ENCODE measurements at places on chromosomes 3 and 15. TPM values are rescaled to one million over a fixed set of nuclear protein-coding genes. Genes with fewer than 3 reads are reported as not detected.
A peak's percentile ranks its signal among the peaks of the same experiment; 100 is the strongest.

GRCh38 chr3:54228806-54229205 is 106.5 kb downstream of the CACNA2D3 start:
- DNase-seq: no peak

DNA sequence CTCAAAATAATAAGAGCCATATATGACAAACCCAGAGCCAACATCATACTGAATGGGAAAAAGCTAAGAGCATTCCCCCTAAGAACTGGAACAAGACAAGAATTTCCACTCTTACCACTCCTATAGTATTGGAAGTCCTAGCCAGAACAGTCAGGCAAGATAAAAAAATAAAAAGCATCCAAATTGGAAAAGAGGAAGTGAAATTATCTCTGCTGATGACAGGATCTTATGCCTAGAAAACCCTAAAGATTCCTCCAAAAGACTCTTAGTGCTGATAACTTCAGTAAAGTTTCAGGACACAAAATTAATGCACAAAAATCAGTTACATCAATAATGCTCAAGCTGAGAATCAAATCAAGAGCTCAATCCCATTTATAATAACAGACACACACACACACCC is 45.9 kb upstream of the SLC2A2 start:
- no peak for DNase-seq

Gene GOLGA8K
- 0.77 TPM for total RNA-seq

Gene EHD4
- total RNA-seq: 46.4 TPM

DNA sequence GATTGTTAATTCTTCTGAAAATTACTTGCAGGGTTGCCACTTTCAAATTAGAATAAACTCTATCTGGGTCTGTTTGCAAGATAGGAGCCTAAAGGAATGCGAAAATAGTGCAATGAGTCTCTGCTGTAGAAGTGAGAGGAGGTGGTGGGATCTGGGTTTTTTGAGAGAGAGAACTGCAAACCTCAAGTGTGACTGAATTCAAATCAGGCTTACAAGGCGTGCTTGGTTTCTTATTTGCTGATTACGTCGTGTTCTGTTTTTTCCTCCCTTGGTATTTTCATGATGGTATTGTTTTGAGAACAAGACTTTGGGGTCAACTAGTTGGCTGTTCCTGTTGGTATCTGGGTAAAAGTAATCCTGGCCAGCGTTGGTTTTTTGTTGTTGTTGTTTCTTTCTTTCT is 490.9 kb upstream of the CFAP20DC start:
- no peak for DNase-seq

- no peak for DNase-seq
These were observed 2.0 kb downstream of the CORO2B start for GRCh38 chr15:68580883-68581155.

Gene SERPINI1
- total RNA-seq: 45.0 TPM

- DNase-seq: peak; percentile 76
These were observed 827 bp downstream of the WNT5A start for GRCh38 chr3:55486101-55486856.

GRCh38 chr3:187636528-187636927 is 33.7 kb downstream of the SST start:
- DNase-seq: no peak

Gene GUCA1C
- not detected for total RNA-seq

DNA sequence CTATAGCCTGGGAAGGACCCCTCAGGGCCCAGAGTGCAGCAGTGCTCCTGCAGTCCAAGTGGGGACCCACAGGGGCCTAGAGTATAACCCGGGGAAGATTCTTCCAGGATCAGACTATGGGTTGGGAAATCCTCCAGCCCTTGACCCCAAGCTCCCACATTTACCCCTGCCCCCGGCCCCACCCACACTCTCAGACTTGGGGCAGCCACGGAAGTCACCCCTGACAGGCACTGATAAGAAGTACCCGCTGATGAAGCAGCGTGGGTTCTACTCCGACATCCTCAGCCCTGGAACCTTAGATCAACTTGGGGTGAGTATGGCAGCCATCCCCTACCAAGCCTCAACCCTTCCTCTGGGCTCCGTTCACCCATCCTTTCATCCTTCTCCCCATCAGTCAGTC is 6.3 kb downstream of the DNAH1 start:
- no peak for DNase-seq

GRCh38 chr3:175257123-175257522 is 398.0 kb downstream of the NAALADL2 start:
- DNase-seq: no peak

DNA sequence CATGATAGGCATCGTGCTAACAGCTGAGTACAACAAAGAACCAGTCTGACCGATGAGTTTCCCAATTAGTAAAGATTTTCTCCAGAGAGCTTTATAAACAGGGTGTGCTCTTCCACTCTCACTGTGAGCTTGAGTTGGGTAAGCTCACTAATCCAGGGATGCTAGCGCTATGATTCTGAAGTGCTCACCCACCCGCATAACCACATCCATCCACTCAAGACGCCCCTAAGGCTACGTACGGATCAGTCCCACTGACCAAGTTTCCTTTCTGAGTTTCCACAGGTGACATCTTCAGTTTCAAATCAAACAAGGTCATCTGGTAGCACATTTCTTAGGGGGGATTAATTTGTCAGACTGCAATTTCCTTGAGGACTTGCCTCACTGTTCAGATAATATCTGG is 141.1 kb upstream of the ABI3BP start:
- DNase-seq: no peak

DNA sequence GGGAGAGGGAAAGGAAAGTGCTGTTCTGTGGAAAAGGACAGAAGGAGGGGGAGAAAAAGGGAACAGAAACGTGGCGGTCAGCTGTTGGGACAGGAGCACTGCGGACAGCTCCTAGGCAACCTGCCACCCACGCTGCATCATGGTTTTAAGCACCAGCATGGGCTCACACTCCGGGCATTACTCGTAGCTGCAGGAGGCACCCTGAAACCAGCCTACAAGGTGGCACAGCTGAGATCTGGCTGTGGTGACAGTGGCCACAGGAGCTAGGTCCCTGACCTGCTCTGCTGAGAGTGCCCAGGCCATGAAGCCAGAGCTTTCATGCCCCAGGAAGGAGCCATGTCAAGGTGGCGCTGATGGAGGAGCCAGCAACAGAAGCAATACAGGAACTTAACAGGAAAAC is 161.4 kb upstream of the ST8SIA2 start:
- no peak for DNase-seq

GRCh38 chr3:194865061-194865460 is 179.4 kb downstream of the FAM43A start:
- no peak for DNase-seq

Gene CMSS1
- total RNA-seq: 12.5 TPM

DNA sequence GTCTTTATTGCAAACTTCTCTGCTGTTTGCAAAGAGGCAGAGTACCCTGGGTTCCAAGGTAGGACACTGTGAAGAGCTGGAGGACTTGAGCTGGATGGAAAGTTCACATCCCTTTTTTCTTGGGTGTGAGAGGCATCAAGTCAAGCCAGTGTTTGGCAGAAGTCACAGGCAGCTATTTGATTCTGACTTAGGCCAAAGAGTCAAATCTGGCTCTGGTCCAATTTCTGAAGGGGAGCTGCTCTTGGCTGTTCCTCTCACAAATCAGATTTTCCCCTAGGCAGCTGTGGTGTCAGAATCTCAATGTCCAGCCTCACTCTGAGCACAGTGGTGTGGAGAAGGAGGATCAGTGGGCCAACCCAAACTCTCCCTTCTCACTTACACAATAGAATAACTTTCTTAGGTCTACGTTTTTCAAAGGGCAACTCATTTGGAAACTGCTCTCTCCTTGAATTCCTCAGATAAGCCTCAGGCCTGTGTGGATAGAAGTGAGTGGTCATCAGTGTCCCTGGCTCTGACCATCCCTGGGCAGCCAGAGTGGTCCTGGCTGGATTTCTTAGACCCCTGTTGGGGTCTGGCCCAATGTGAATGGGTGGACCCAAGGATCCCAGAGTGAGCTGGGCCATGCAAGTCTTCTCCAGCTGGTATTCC is 18.2 kb upstream of the AMOTL2 start:
- no peak for DNase-seq

- no peak for DNase-seq
These were observed 37.3 kb upstream of the CNTN4 start for GRCh38 chr3:2061360-2061759.

- no peak for DNase-seq
These were observed 79.5 kb upstream of the KCNMB2 start for GRCh38 chr3:178456621-178457285.

Gene CCNDBP1
- total RNA-seq: 37.0 TPM

DNA sequence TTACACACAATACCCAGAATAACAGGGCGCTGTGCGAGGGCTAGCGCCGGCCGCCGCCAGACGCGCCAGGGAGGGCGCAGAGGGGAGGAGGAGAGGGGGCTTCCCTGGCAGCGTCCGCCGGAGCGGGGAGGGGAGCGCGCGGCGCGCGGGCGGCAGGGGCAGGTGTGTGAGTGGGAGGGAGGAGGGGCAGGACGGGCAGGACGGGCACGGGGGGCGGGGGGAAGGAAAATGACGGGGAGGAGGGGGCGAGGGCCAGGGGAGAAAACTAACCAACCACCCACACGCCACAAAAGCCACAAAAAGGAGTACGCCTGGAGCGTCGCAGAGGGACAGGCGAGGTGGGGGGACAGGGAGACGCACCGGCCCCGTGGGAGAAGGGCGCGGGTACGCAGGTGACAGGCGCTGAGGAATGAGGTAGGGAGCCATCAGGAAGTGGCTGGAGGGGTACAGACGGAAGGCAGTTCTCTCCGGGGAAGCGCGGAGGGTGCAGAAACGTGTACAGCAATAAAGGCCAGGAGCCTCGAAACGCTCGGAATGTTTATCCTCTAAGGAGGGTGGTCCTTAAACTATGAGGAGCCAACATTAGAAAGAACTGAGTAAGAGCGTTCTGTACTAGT is 610 bp upstream of the SATB1 start:
- no peak for DNase-seq

- peak; percentile 30 for DNase-seq
These were observed 18.0 kb upstream of the DNAJC13 start for GRCh38 chr3:132399054-132399929.

Gene HSPBAP1
- 4.3 TPM for total RNA-seq

Gene SLC4A7
- 66.7 TPM for total RNA-seq

Gene RPS27L
- total RNA-seq: 428 TPM

GRCh38 chr3:11288786-11289637 is 16.8 kb downstream of the ATG7 start:
- peak; percentile 93 for DNase-seq

All from astrocyte (in vitro differentiated cells and primary cell).